Cerebellum (tissue), 4 donors: ENCODE measurements at places on chromosomes 1 and 21. TPM values are rescaled to one million over a fixed set of nuclear protein-coding genes. Genes with fewer than 3 reads are reported as not detected.

TNFRSF1B gene
- total RNA-seq, result 3.7 TPM

ARHGEF11 gene
- total RNA-seq, result 43.6 TPM

HES3 gene
- not detected for total RNA-seq

AMY1C gene
- total RNA-seq, result not detected

TDRD10 gene
- total RNA-seq, result 0.82 TPM

IL12RB2 gene
- total RNA-seq, result 1.3 TPM

EDARADD gene
- 1.3 TPM for total RNA-seq
